ENCODE measurements at places on chromosomes 11 and 22.

- no peak for DNase-seq
These were observed at the start of gene MN1 for GRCh38 chr22:27801616-27802345. MN1 (minus strand) TSS chr22:27801756; CDS start chr22:27800543, 1,213 bp downstream.

GRCh38 chr22:46484156-46484860, 53.1 kb downstream of the CELSR1 start:
- no peak for DNase-seq

DNA sequence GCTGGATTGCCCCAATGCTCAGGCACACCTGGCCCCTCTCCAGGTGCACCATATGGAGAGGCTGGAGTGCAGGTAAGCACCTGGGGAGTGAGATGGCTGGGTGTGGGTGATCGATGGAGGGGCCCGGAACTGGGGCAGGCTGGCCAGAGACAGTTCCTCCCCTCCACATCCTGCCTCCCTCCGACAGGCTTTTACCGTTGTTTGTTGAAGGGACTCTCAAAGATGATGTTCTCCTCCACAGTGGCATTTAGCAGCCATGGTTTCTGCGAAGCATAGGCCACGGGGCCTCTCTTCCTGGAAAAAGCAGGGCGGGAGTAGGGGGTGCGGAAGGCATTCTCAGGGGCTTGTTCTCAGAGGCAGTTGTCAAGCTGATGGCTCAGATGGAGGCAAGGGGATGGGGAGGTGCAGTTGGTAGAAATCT, 25.9 kb upstream of the KCNJ11 start:
- DNase-seq = no peak

DNA sequence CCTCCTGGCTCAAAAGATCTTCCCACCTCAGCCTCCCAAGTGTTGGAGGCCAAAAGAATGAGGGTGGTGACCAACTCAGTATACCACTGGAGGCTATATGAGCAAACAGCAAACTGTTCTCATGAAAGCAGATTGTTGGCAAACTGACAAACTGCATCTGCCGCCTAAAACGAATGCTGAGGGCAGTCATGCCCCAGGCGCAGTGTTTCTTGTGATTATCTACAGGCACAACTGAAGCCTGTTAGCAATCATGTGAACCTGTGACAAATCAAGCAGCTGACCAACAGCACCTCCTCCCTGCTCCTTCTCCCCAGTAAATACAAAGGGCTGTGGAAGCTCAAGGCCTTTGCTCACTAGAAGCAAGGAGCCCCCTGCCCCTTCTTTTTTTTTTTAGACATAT, 47.8 kb downstream of the BTBD10 start:
- no peak for DNase-seq

GRCh38 chr11:86571273-86571948, 101.0 kb downstream of the ME3 start:
- no peak for DNase-seq

- no peak for DNase-seq
These were observed 807 bp upstream of the WT1 start for GRCh38 chr11:32435942-32436750.

DNA sequence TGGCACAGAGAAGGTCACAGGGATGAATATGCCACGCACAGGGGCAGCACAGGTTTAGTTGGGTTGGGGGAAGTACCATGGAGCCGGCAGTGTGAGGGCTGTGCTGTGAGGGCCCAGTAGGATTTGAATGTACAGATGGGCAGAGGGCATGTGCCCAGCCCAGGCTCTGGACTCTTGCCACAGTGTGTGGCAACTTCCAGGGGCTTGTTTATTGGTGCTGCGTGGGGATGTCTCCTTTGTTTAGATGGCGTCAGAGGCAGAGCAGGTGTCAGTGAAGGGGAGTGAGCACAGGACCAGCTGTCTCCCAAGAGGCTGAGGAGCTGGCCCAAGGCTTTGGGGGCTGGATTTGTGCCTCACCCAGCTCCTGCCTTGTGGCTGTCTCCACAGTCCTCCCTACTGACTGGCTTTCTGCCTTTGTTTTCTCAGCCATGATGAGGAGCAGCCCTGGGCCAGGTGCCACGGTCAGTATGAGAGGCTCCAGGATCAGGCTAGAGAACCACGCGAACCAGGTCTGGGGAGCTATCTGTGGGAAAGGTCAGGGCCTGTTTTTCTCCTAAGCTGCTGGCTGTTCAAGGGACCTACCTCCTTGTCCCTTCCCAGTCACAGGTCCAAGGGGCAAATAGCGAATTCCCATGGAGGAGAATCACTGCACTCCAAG, 21.9 kb downstream of the SUN2 start:
- no peak for DNase-seq

DNA sequence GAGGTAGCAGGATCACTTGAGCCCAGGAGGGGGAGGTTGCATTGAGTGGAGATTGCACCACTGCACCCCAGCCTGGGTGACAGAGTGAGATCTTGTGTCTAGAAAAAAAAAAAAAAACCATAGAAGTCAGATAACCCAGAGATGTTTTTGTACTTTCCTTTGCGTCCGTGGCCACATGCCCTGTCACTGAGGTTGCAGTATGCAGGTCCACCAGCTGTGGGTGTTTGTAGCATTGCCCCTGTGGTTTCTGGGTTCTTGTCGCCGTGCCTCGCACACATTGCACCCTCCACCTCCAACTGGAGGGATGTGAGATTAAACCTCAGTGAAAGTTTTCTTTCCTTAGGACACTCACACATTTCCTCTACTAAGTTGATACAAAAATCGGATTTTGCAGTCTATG, 70.3 kb downstream of the TNRC6B start:
- DNase-seq = no peak

- no peak for DNase-seq
These were observed 77.4 kb downstream of the NAV2 start for GRCh38 chr11:19789835-19790710.

DNA sequence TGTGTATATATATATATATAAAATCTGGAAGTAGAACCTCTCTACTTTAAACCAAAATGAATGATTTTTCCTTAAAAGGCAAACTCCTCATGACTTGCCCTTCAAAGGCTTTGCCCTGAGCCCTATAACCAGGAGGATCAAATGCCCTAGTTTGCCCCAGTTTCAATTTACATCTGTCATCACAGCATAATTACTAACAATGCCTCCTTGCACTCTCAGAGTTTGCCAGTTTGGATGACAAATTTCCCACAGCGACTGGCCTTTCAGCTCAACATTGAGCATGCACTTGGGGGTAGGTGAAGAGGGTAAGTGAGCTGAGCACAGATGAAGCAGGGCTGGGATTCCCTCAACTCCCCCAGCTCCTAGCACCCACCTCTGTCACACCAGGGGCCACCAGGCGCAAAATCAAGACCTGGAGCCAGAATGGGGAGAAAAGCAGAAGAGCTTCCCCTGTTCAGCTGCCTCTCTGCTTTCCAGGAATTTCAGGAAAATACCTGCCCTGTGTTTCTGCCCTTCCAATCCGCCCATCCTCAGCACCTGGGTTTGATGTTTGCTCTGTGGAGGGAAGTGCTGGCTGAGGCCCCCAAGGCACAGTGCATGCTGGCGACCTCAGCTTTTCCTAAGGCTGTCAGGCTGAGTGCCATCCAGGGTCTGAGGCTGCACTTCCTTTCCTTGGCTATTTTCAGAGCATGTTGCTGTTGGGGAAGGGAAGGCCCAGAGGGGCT, 67.5 kb downstream of the ADAMTS15 start:
- no peak for DNase-seq

DNA sequence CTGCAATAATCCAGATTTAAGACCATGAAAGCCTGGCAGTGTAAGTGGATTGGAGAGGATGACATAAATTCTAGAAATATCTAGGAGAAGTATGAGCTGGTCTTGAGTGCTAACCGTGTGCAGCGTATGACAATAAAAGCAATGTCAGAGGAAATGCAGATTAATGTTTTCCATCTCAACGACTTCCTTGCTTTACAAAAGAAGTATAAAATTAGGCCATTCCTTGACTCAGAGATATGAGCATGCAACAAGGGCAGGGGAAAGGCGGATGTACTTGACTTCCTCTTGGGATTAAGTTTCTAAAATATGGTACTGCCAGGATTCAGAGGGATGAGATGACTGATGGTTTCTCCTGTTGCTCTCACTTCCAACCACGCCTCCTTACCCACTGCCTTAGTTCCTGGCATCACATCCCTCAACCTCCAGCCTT, 32.3 kb downstream of the ADAMTS15 start:
- no peak for DNase-seq

DNA sequence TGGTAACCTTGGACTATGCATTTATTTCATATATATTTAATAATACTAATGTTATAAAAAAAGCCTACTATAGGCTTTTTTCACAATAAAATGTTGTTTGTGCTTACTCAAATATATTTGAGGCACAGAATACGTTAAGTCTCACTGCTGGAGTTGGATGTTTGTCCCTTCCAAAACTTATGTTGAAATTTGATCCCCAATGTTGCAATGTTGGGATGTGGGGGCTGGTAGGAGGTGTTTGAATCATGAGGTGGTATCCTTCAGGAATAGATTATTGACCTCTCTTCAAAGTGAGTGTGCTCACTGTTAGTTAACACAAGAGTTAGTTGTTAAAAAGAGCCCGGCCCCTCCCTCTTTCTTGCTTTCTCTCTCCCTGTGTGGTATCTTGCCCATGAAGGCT, 1295.9 kb downstream of the JRKL start:
- DNase-seq = no peak

- DNase-seq = peak; percentile 82
These were observed 17.3 kb downstream of the OR51E2 start for GRCh38 chr11:4680341-4680740.

- DNase-seq = no peak
These were observed 40.2 kb downstream of the CACNA1I start for GRCh38 chr22:39610766-39611165.

GRCh38 chr11:75896843-75897419, 81.9 kb downstream of the UVRAG start:
- no peak for DNase-seq

DNA sequence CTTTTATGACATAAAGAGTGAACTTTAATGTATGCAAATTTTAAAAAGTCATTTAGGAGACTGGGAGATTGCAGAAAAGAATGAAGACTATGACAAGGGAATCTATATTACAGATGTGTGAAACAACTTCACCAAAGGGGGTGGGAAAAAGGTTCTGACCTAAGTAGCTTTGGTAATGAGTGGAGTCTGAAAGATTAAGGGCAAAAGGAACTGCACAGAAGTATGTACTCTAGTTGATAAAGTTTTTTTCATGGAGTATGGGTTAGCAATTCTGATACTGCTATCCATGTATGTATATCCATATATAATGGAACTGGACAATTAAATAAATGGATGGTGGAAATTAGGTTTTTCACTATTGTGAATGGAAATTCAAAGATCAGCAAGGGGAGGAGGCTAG, 9.2 kb downstream of the CKAP5 start:
- no peak for DNase-seq

Measured in NCI-H1417 treated with DMSO at 0.1 percent for 48 hours (cell line).